ENCODE measurements at places on chromosomes 12 and 14.
A peak's percentile ranks its signal among the peaks of the same experiment; 100 is the strongest.

DNA sequence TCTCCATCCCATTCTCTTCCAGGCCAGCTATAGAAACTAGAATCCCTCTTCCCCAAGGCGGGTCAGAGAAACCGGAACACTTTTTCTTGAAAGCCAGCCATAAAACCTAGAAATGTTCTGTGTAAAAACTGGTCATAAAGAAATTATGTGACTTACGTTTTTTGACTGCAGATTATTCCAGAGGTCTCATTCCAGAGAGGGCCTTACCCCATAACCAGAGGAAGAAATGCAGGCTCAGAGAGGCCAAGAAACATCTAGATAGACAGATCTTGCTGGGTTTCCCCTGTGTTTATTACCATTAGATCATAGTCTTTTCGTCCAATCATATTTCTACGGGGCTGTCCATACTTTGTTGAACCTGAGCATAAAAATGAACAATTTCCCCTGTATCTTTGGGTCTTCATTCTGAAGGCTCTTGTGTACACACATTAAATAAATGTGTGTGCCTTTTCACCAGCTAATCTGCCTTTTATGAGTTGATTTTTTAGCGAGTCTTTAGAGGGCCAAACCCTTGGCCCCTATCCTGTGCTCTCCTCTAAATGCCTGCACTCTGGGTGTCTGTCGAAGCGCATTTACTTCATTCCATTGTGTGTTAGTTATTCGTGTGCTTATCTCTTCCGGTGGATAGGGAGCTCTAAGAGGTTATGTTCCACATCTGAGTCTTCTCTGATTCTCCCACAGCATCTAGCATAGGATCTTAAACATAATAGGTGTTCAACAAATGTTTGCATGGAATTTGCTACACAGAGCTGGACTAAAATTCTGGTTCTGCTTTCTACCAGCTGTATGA is 163.0 kb downstream of the ADCK1 start:
- DNase-seq = no peak

DNA sequence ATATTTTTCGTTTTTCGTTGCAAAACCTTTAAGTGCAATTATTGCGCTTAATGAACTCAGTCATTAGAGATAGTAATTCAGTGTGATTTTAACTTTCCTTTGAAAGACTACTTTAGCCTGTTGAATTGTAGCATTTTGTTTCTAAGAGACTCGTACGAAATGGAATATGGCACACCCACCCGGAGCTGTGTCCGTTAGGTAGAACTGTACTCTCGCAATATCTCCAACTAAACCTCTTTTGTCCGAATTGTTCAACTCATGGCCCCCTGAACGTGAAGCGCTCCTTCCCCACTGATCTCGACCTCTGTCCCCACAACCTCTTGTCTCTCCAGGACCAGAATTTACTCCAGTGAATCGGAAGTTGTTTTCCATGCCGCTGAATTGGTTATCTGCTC is 800 bp downstream of the PCNX4 start:
- peak; percentile 43 for DNase-seq

GRCh38 chr12:19546027-19546426 is 106.7 kb downstream of the AEBP2 start:
- no peak for DNase-seq

GRCh38 chr14:90382491-90383125 is 14.2 kb upstream of the CALM1 start:
- peak; percentile 78 for DNase-seq

GRCh38 chr12:45878630-45879255 is 111.6 kb downstream of the SCAF11 start:
- peak; percentile 28 for DNase-seq

- DNase-seq = peak; percentile 68
Observed at GRCh38 chr14:39102265-39102968, 618 bp downstream of the SEC23A start.

DNA sequence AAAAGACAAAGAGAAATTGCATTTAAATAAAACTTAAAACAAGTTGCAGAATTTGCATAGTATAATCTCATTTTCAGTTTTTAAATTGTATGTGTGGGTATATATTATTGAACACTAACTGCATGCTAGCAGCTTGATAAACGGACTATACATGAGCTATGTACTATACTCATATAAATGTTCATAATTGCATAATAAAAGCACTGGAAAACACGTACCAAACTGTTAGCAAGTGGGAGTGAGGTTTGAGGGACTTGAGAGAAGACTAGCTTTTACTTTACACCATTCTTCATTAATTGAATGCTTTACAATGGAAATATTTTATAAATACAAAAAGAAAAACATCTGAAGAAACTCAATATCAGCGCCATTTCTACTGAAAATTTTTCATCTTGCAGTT is 32.2 kb upstream of the MDM1 start:
- no peak for DNase-seq

- no peak for DNase-seq
Observed at GRCh38 chr12:124648710-124649384, 81.4 kb upstream of the NCOR2 start.

DNA sequence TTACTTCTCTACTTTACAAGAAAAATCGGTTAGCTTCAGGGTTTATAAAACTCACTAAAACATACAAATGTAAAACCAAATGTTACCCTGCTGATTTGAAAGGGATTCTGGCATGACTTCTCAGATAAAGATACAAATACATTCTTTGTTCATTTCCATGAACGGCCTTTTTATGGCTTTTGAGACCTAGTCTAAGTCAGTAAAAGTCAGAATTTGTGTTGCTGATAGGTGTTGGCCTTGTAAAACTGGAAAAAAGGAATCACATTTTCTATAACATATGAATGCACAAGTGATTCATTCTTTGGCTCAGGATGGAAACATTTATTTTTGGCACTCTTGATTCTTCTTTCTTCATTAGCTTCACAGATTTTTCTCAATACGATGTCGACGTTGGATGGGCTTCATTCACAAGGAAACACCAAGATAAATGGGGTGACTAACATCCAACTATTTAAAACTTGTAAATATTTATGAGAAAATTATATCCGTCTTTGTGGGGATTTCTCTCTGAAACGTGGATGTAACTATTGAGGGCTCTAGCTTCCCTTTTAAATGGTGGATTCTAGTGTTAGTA is 27.0 kb upstream of the CPM start:
- no peak for DNase-seq

- DNase-seq = no peak
Observed at GRCh38 chr14:56846970-56847930, 37.0 kb upstream of the OTX2 start.

All from DMS53 (cell line).